ENCODE measurements at places on chromosomes 3 and 15.
A peak's percentile ranks its signal among the peaks of the same experiment; 100 is the strongest.

DNA sequence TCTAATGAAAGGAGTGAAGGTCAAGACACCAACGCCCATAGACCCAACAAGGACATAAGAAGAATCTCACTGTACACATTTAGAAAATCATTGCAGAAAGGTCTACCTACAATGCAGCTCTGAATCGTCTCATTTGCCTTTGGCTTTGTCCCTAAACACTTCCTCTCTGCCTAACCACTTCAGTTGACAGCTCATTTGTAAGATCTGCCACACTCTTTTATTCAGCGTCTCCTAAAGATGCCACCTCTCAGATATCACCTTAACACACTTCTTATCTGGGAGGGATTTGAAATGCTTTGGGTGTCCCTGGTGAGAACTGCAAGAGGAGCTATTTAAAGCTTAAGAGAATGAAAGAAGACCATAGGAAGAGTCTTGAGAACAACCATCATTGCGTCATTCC lies 38.7 kb downstream of the RAB27A start:
- DNase-seq, result no peak

DNA sequence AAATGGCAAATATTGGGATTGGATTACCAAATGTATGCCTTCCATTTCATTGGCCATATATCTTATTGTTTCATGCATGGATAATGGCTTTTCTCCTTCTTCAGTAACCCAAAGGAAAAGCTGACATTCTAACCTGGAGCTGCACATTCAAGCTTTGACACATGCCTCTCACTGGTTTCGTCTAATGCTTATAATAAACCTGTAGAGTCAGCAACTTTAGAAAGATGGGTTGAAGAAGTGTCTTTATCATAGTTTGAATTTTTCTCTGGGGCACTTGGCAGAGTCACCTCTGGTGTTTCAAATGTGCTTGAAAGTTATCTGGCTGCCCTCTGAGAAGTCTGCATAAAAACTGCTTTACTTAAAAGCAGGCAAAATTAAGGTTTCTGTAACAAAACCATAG lies 55.4 kb upstream of the GOLGA8A start:
- no peak for DNase-seq

- no peak for DNase-seq
Measured at GRCh38 chr3:125108833-125109535, 53.2 kb upstream of the HEG1 start.

DNA sequence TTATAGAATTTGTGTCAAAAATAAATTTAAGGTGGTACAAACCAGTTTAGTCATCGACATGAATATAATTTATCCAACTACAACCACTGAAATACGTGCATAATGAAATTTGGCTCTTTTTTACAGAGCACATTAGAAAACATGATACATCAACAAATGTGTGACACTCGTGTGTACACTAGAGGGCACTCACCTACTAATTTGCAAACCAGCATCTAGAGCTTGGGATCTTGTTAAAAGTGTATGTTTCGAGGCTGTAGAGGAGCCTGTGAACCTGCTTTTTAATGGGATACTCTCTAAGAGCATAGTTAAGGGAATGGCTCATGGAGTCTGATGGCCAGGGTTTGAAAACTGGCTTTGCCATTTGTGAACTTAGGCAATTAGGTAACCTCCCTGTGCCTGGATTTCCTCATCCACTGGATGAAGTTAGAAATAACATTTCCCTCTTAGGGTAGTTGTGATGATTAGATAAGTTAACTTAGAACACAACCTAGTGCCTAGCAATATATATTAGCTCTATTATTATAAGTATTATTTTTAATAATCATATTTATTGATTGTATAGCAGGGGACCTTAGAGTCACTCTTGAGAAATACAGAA lies 8.8 kb upstream of the CPOX start:
- DNase-seq, result no peak

- DNase-seq, result no peak
Measured at GRCh38 chr15:60418096-60418495, 20.3 kb upstream of the ANXA2 start.

DNA sequence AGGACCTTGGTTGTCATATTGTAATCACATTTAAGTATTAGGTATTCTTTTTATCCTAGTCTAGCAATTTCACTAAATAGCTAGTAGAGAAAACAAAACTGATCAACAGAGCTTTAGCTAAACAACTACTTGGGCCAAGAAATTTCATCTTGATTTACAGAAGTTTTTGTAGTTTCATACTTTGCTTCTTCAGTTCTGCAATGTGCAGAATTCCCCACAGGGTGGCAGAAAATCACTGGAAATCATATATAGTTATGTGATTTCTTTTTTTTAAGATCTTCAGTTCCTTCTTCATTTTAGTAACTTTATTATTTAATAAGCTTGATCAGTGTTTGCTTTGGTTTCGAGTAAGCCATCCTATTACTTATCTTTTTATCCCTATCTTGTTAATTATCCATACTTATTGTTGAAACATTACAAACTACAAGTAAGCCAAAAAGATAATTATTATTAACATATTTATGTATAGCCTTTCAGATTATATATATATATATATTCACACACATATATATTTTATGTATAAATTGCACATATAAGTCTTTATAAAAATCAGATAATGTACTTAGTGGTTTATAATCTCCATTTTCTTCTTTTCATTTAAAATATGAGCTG lies 2.2 kb upstream of the BNIP2 start:
- no peak for DNase-seq

DNA sequence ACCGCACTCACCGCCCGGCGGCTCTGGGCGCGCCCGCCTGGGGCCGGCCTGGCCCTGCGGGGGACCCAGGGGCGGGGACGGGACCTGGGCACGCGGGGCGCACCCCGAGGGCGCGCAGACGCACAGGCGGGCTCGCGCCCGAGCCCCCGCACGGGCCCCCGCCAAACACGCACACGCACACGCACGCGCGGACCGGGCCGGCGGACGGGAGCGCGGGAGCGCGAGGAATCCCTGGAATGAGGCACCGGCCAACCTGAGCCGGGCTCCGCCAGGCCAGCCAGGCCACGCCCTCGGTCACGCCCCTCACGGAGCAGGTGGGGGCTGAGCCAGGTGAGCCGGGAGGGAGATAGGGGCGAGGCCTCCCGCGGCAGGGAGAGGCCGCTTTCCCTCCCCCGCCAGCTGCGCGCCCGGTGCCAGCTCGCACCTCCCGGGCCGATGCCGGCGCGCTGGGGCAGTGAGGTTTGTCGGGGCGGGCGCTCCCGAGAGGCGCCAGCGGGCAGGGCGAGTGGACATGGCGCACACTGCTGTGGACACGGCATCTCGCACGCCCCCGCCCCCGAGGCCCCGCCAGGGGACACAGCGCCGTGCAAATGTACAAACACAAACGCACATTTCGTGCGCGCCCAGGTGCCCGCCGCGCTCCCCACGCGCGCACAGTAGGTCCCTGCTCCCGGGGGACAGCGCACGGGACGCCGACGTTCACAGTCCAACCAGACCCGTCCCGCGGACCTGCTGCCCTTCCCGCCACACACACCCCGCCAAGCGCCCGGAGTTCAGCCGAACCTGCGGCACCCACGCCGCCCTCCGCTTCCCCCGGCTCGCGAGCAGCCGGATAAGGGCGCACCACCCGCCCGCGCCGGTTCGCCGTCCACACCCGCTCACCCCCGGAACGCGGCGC lies 75.9 kb upstream of the VGLL4 start:
- peak; percentile 7 for DNase-seq

GRCh38 chr15:94080416-94080815 lies 150.9 kb upstream of the MCTP2 start:
- DNase-seq, result no peak

- DNase-seq, result no peak
Measured at GRCh38 chr15:75172284-75172820, 29.3 kb upstream of the C15orf39 start.

DNA sequence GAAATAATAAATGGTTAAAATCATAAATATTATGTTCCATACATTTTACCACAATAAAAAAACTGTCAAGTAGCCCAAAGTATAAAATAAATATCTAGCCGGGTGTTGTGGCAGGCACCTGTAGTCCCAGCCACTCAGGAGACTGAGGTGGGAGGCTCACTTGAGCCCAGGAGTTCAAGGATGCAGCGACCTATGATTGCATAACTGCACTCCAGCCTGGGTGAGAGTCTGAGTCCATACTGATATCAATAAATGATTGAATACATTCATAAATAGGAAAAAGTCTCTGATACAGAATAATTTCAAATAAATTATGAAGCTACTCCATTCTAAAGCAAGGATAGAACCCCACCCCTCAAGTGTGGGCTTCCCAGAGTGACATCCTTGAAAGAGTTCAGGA lies 68.5 kb upstream of the GATA2 start:
- DNase-seq, result no peak

GRCh38 chr3:171336406-171336805 lies 123.8 kb downstream of the TNIK start:
- no peak for DNase-seq

DNA sequence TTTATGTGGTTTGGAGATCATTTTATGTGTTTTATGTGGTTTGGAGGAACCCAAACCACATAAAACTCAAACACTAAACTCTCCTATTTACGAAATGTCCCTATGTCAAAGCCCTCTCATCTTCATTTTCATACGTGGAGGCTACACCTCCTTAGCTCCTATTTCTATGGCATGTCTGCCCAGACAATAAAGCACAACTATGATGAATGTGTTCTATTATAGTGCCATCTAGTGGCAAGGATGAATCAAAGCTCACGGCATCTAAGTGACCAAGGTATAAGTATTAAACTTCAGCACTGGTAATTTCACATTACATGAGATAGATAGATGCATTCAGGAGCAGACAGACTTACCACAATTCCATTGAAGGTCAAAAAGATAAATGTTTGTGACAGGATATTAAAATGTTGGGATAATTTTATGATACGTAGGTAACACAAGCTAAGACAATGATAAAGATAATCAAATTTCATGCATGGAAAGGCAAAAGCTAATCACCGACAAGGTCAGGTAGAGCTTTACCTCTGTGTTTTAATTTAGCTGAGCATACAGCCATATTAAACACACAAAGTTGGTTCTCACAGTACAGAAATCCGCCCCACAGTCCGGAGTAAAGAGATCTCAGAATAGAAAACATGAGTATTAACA lies 130.6 kb upstream of the FHIT start:
- DNase-seq, result no peak

DNA sequence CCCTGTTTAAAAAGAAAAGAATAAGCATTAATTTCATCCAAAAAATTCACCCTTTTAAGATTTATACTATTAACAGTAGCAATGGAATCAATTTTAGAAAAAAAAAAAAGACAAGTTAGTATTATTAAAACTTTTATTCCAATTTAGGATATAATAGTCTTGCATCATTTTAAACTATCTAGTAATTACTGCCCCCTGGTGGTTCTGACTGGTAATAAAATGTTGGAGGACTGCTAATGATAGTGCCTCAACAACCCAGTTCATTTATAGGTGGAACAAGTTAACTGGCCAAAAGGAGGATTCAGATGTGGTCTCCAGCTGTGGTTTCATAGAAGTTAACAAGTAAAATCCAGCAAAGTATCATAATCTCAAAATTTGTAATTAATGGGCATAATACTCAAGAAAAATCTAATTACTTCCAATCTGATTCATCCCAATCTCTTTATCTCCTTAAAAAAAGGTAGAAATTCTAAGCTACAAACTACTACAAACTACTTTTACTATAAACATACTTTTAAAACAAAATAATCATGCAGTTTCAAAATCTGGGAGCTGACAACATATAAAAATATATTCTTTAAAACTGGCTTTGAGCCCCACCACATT lies 30.7 kb upstream of the WDR49 start:
- peak; percentile 11 for DNase-seq

GRCh38 chr3:65713016-65713415 lies 325.7 kb downstream of the MAGI1 start:
- no peak for DNase-seq

- no peak for DNase-seq
Measured at GRCh38 chr3:70833239-70833960, 521.0 kb upstream of the MDFIC2 start.

DNA sequence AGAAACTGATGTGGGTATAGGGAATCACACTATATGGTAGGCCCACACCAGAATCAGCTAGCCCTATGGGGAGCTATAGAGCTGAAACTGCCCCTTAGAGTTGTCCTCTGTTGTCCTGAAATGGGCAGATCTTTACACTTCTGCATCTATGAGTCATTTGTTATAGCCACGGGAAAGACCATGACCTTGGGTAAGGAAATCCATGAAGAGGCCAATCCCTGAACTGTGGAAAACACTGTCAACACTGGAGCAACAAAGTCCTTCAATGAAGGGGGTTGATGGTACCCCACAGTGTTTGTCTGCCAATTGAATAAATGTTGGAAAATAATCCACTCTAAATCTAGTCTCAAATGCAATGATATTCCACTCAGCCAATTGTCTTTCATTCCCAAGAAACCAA lies 5.2 kb upstream of the CD200R1 start:
- DNase-seq, result no peak

DNA sequence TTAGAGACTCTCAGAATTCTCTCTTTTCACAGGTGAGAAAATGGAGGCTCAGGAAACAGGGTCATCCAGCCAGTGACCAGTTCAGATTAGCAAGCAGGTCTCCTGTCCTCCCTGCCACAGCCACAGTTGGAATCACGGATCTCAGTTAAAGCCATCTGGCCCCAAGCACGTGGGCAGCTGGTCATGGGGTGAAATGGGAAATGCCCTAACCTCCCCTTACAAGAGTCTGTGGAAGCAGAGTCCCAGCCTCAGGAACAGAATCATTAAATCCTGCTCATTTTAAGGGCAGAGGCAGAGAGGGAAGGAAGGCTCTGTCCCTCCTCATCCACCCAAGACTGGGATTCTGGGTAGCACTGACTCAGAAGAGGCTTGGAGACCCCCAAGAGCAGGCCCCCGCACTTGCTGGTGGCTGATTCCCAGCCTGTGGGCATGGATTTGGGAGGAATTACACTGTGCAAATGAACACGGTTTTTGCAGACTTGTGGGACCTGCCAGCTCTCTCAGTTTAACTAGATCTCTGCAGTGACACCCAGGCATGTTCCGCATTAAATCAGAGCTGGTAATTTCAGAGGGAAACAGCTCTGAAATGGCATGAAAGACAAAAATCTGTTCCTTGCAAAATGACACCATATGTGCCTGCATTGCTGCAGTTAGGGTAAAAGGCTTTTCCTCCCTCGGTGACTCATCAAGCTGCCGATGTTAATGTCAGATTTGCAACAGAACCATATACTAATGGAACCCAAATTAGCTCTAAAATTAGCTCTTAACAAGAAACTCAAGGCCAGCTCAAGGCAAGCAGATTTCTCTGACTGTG lies 89.0 kb downstream of the BDH1 start:
- no peak for DNase-seq

DNA sequence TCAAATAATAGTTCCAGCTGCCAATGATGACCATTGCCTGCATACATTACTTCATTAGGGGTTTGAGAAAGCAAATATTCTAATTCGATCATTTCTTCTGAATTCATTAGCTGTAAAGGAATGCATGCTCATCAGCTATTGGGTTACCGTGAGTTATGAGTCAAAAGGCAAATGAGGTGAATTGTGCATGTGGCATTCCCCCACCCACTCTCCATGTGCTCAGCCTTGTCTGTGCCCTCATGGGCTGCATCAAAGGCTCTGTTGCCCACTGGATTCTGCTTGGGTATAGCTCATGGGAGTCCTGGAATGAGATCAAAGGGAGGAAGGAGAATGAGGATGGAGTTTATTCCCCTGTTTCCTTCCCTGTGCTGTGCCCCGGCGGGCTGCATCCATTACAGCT lies 99.3 kb upstream of the CHRNA7 start:
- no peak for DNase-seq

Data from thoracic aorta (tissue), 2 donors.